ENCODE measurements at places on chromosomes 16 and 17. TPM values are rescaled to one million over a fixed set of nuclear protein-coding genes. Genes with fewer than 3 reads are reported as not detected.

The HEXIM2 gene
- total RNA-seq = 5.6 TPM

The PYY gene
- not detected for total RNA-seq

The MNT gene
- 18.1 TPM for total RNA-seq

The SLC13A2 gene
- not detected for total RNA-seq

The ODAD4 gene
- 1.4 TPM for total RNA-seq

The RNFT1 gene
- total RNA-seq = 34.7 TPM

The ANKS4B gene
- not detected for total RNA-seq

The HAS3 gene
- 0.21 TPM for total RNA-seq

The SALL1 gene
- not detected for total RNA-seq
